Iris pigment epithelial cell (primary cell): ENCODE measurements at places on chromosomes 2 and 18.

DNA sequence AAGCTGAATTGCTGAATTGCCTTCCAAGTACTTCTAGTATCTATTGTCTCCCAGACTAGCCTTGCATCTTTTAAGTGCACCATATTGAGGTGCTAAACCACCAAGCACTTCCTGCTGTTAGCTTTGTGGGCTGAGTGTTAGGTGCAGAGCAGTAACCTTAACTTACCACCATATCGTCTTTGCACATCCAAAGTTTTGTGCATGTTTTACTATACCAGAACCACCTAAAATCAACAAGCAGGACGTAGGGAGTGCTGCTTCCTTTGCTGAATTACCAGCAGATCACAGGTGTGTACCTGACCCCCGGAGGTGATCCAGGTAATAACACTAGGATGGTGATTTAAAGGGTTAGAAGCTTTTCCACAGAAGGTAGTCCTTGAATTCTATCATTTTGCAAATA, 359.9 kb upstream of the HNRNPA3 start:
- DNase-seq: no peak

DNA sequence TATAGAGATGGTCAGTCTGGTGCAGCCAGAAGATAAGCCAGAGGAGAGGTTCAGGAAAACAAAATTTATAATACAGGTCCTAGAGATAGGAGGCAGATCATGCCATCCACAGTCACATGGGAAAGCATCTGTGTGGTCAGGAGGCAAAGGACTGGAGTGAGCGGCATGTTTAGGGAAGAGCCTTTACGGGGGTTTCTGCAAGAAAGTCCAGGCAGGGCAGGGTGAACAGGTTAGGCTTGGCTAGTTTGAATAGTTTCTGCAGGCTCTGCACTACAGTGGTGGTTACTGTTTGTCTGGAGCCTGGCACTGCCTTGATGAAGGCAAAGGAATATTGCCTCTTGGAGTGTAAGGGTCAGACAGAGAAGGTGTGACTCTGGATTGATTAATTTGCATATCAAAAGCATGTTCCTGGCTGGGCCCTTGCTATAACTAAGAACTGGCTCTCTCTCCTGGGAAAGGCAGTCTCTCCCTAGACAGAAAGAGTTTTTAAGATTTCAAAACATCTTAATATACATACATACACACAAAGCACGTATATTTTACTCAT, 1034.7 kb upstream of the CHAC2 start:
- no peak for DNase-seq

DNA sequence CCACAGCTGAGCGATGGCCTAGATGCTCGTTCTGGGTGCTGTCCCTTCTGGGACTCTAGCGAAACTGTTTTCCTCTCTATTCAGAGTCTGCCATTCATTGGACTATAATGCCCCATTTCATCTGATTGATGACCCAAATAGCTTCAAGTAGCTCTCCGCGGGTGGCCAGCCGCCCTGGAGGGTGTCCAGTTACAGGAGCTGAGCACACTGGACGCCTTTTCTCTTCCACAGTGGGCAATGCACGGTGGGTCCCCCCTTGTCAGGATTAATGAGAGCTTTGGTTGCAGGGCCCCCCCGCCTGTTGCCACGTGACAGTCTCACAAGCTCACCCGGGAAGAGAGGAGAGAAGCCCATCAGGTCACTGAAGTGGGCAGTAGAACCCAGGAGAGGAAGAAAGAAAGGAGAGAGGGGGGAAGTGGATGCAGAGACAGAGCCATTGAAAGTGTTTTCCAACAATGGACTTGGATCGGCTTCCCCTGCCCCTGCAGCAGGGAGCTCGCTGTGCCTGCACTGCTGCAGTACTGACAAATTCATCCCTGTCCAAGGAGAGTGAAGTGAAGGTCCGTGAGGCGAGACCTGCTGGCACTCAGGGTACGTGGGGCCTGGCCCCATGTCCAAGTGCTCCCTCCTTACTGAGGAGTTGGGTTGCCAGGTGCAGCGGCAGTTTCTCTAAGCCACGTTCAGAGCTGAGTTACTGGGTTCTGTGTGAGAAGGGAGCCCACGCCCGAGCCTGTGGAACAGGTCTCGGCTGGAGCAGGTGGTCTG, 44.8 kb downstream of the DIPK1C start:
- no peak for DNase-seq

DNA sequence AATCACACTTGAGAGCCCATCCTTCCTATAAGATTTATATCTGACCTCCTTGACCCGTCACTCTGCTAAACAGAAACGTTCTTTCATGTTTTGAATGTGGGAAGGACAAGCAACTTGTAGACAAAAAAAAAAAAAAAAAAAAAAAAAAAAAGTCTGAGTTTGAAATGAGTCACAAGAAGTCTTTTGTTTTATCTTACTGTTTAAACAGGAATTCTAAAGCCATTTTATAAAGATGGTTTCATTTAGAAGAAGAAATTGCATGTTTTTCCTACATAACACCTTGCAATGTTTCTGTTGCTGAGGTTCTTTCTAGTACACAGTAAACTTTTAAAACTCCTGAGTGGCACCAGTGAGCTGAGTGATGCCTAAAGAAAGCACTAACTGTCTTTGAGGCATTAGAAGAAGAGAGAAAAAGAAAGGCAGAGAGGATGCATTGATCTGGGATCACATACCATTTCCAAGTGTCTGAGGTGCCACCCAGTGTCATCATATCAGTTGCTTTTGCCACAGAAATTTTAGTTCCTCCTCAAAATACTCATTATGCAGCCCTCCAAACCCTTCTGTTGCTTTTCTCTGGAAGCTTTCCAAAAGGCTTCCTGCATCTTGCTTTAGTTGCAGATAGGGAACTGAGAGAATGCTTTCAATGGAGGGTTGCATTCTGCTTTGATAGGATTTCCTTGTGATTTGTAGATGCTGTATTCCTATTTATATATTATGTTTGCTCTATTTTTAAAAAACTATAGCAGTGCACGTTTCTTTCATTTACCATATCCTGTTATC, 69.1 kb downstream of the ACVR2A start:
- no peak for DNase-seq

GRCh38 chr2:197997083-197997541, 192.7 kb downstream of the PLCL1 start:
- DNase-seq: no peak

- DNase-seq: no peak
Measured at GRCh38 chr2:27024812-27025211, 8.0 kb upstream of the TMEM214 start.

GRCh38 chr2:22795287-22795866, 589.6 kb upstream of the KLHL29 start:
- DNase-seq: no peak

- DNase-seq: no peak
Measured at GRCh38 chr18:73656691-73657090, 490.9 kb downstream of the FBXO15 start.

DNA sequence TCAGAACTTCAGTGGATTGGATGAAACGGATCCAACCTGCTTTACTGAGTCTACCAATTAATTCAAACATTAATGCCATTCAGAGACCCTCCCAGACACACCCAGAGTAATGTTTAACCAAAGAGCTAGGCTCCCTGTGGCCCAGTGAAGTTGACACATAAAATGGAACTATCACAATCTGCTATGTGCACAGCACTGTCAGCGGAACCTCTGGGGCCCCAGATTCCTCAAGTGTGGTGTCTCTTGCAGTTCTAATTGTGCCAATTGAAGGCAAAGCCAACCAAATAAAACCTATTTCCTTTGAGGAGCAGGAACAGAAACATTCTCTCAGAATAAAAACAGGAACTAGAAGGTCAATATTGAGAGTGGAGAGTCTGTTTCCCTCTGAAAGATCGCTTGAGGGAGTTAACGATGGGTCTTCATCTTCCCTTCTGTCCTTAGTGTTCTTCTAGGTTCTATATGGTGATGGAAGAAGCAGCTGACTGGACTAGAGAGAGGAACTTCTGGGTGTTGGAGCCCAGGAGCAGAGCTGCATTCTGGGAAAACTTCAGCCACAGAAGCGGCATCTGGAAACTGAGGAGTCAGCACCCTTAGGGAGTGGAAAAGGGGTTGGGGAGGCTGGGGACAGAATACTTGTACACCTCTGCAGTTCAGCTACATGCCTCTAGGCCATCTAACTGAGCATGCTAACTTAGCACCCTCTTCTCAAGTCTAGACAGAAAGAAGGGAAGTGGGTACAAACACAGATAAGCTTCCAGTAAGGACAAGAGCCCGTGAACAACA, 174.4 kb upstream of the FBXO11 start:
- no peak for DNase-seq

DNA sequence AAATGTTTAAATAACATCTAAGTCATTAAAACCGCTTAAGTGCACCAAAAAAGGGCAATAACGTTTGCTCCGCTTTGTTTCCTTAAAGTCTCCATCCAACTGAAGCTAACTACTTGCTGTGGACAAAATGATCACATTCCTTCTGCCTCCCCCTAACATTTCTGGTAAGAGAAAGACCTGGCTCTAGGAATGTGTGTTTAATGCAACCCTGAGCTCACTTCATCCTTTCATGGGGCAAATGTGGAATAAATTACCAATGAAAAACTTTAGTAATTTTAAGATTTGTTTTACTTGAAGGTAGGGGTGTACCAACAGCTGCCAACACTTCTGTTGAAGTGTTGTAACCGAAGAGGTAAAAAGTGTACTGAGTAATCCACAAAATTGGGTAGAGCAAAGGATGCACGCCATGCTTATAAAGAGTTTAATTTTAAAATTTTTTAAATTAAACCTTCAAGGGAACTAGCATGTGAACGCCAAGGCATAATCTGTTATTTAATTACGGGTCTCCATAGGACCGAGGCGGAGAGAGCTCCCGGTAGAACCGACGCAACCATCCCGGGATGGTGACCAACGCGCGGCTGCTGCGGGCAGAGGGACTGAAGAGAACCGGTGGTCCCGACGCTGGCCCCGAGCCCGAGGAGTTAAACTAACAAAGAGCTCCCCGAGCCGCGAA, 1.1 kb downstream of the HNRNPLL start:
- DNase-seq: peak; percentile 44

GRCh38 chr2:195659114-195659513, 2.1 kb downstream of the SLC39A10 start:
- peak; percentile 16 for DNase-seq

DNA sequence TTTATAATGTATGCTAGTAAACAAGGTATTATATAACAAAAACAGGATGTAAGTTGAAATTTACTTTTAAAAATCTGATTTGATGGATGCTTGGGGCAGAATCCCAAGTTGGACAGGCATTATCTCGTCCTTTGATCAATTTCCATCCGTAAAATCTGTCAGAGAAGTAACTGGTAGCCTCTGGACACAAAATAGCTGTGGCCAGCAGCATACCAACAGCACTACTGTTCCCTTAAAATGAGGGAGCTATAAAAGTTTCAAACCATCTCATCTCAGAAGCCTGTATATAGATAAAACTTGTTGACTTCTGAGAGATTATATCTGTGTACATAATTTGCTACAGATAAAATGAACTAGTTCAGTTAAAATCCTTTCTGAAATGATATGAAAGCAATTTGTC, 14.7 kb upstream of the METAP1D start:
- no peak for DNase-seq

DNA sequence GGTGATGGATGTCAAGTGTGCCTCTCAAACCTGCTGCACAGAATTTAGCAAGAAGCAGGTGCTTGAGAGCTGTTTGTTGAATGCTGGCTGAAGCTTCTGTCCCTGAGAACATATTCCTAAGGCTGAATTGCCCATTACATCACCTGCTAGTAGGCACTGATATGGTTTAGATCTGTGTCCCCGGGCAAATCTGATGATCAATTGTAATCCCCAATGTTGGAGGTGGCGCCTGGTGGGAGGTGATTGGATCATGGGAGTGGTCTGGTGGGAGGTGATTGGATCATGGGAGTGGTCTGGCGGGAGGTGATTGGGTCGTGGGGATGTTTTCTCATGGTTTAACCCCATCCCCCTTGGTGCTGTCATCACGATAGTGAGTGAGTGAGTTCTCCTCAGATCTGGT, 128.0 kb downstream of the HRH4 start:
- no peak for DNase-seq

GRCh38 chr2:225670111-225670974, 270.8 kb downstream of the NYAP2 start:
- DNase-seq: peak; percentile 58

DNA sequence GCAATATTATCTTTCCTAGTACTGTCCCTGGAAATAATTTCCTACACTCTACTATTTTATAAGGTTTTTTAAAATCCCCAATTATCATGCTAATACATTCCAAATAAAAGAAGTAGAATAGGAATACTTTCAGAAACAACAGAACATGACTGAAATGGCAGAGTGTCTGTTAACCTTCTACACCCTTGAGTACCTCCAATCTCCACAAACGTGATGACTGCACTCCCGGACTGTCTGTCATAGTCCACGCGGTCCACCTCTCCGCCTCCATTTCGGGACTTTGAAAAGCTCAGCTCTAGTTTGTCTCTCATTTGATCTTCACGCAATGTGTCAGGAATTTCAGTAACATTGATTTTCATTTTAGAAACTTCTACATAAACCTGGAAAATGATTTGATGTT, 13.6 kb upstream of the RBM43 start:
- no peak for DNase-seq

GRCh38 chr18:36200354-36200771, 13.1 kb downstream of the MOCOS start:
- no peak for DNase-seq

- no peak for DNase-seq
Measured at GRCh38 chr18:43004421-43004820, 111.1 kb downstream of the RIT2 start.

- DNase-seq: no peak
Measured at GRCh38 chr2:627926-628560, 49.2 kb downstream of the TMEM18 start.

- peak; percentile 21 for DNase-seq
Measured at GRCh38 chr18:72460210-72460680, 83.9 kb downstream of the CBLN2 start.

- DNase-seq: no peak
Measured at GRCh38 chr2:54384301-54385203, 71.6 kb upstream of the SPTBN1 start.

DNA sequence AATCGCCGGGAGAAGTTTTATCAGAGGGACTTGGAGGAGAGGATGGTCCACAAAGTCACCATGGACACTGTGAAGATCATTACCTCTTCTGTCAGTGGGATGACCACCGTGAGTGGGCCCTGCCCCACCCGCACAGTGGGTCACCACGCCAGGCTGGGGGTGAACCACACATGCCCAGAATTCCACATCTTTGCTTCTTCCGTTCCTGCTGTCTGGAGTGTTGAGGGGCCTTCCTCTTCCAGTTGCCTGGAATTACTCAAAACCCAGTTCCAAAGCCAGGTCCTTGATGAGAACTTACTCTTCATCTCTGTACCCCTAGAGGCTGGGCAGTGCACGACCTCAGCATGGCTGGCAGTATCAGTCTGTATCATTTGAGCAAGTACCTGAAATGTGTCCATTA, 22.1 kb downstream of the MROH2A start:
- no peak for DNase-seq

DNA sequence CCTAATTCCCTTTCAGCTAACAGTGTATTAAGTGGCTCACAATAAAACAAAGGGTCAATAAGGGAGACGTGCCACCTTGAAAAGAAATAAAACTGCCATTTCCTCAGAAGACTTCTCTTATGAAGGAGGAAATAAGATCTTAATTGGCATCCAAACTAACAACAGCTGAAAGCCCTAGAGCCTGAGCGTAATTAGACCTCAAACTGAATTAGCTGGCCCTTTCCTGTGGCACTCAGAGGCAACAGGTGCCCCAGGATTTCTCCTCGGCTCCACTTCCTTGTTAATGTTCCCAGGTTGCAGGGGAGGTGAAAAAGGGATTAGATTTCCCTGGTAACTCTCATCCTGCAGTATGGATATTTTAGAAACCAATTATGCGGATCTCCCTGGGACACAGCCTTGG, 804.3 kb downstream of the DCDC2C start:
- no peak for DNase-seq
